ENCODE measurements at places on chromosomes 1 and 21.

DNA sequence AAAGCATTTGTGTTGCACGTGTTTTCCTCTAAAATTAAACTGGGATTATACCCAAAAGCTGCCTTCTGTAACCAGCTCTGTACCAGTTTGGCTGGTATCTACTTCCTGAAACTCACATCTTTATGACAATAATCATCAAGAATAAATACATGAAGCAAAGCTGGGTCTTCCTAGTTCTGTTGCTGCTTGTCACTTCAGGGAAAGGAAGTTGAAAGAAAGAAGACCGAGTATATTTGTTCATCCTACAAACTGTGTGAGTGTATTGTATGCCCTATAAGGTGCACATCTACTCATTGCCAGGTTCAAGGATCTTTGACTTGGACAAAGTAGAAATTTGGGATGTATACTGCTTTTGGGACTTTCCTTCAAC lies 29.1 kb upstream of the IFNGR2 start:
- no peak for DNase-seq

DNA sequence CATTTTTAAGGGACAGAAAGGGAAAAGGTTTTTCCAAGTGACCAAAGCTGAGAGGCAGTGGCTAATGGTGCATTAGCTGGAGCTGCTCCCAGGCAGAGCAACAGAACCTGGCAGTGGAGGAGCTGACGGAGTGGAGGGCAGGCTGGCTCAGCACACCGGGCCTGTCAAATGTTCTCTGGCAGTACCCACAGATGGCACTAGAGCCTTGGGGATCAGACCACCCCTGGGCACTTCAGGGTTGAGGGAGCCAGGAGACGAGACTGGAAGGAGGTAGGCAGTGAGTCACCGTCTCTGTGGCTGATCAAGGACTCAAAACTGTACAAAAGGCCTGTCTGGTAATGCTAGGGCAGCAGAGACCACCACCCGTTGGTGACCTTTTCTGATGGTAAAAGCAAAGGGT lies 121.7 kb upstream of the KIAA0040 start:
- DNase-seq = no peak

DNA sequence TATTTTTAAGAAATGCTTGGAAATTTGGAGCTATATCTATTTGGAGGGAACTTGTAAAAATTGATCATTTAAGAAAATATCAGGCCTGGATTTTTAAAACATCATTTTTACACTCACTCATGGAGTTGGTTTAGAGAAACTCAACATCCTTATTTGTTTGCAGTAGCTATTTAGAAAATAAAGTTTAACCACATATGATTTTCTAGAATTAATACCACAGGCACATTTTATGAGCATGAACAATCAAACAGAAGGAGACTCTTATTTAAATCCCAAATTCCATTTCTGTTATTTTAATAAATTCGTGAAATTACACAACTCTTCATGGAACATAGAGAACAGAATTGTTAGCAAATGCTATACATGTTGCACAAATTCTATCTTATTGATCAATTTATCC lies 3.2 kb downstream of the CDKN2C start:
- DNase-seq = no peak

GRCh38 chr1:114719424-114719787 lies 2.8 kb upstream of the NRAS start:
- no peak for DNase-seq

DNA sequence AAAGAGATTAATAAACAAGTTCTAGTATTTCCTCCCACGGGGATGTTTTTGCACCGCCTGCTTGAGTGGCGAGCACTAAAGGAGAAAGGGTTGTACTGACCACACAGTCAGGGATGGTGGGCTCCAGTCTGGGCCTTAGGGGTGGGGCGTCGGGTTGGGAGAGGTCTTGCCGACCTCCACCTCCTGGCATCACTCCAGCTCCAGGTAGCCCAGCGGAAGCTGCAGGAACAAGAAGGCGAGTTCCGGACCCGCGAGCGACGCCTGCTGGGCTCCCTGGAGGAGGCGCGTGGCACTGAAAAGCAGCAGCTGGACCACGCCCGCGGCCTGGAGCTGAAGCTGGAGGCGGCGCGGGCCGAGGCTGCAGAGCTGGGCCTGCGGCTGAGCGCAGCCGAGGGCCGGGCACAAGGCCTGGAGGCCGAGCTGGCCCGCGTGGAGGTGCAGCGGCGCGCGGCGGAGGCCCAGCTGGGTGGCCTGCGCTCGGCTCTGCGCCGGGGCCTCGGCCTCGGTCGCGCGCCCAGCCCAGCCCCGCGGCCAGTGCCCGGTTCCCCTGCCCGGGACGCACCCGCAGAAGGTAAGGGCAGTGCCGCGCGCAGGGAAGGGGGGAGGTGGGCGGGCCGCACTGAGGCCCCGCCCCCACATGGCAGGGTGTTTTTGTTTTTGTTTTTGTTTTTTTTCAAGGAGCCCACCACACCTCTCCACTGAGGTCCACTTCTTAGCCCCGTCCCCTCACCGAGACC lies 19.7 kb downstream of the MFAP2 start:
- DNase-seq = peak; percentile 42

GRCh38 chr1:25825605-25826004 lies 5.9 kb downstream of the MTFR1L start:
- no peak for DNase-seq

DNA sequence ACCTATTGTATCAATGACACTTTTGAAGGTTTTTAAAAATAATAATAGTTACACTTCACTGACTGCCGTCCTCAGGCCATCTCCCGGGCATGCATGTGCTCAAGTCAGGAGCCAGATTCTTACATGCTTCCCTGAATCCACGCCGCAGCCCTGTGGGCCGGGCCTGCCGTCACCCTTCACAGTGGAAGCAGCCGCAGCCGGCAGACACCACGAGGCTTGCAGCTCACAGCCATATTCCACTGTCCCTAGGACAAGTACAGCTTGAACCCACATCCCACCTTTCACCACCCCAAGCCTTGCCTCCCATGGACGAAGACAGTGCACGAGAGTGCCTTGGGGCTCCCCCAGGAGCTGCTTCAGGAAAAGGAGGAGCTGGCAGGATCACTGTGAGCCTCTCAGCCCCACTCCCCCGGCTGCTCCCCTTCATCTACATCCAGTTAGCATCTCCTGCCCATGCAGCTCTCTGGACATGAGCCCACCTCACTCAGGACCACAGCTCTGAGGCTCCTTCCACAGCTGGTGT lies 77.2 kb downstream of the POFUT2 start:
- DNase-seq = no peak

DNA sequence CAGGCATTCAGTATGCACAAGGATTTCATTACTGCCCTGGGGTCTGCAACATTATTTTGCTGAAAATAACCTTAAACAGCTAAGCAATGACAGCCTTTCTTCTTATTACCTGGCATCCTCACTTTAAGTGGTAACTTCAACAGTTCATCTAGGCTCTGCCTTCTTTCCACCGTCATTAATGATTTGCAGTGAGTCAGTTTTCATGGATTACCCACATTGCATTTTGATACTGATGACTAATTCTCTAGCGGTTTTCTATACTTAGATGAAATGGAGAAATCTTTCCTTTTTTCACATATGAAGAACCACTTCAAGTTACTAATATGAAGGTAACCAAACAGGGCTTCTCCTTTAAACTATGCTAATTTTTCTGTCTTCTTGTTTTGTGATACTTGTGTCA lies 226.9 kb upstream of the TMPRSS15 start:
- no peak for DNase-seq

GRCh38 chr1:248704606-248705005 lies 2.0 kb upstream of the OR14I1 start:
- DNase-seq = no peak

- no peak for DNase-seq
These were observed 13.6 kb downstream of the DNAJC11 start for GRCh38 chr1:6688001-6688400.

DNA sequence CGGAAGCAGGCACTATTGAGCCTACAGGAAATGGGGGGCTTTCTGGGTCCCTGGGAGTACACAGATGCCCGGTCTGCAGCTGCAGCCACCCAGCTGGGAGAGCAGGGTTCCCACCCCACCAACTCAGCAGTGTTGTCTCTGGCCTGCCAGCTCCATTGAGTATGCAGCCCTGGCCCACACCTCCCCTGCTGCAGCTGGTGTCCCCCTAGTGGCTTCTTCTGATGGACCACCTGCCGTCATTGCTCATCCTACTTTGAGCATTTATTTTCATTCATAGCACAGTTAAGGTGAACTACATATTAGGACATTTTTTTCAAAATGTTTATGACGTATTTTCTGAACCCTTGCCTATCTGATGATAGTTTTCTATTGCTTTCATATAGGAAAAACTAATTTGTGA lies 189.8 kb upstream of the LYPLAL1 start:
- DNase-seq = no peak

DNA sequence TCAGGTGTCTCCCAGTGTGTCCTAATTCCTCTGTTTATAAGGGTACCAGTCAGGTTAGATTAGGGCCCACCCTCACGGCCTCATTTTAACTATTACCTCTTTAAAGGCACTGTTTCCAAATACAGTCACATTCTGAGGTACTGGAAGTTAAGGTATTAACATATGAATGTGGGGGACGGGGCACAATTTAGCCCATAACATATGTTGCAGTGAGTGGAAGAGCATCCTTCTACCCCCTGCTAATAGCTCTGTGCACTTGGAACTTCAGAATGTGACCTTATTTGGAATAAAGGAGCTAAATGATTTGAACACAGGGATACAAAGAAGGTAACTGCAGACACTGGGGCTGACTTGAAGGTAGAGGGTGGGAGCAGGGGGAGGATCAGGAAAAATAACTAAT lies 67.3 kb upstream of the ADGRL2 start:
- no peak for DNase-seq

GRCh38 chr1:43750083-43750482 lies 42.7 kb downstream of the ST3GAL3 start:
- no peak for DNase-seq

DNA sequence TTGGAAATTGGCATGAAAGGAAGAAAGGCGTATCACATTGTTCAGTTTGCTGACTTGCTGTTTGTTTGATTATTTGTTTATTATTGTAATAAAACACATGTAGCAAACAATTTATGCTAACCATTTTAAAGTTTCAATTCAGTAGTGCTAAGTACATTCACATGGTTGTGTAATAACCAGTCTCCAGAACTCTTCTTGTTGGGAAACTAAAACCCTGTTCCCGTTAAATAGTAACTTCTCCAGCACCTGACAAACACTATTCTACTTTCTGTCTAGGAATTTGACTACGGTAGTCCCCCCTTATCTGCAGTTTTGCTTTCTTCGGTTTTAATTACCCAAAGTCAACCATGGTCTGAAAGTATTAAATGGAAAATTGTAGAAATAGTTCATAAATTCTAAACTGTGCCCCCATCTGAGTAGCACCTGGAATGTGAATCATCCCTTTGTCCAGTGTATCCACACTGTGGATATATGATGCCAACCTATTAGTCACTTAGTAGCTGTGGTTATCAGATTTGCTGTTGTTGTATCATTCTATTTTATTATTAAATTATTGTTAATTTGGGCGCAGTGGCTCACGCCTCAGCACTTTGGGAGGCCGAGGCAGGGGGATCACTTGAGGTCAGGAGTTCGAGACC lies 5.5 kb downstream of the MORC3 start:
- DNase-seq = no peak

DNA sequence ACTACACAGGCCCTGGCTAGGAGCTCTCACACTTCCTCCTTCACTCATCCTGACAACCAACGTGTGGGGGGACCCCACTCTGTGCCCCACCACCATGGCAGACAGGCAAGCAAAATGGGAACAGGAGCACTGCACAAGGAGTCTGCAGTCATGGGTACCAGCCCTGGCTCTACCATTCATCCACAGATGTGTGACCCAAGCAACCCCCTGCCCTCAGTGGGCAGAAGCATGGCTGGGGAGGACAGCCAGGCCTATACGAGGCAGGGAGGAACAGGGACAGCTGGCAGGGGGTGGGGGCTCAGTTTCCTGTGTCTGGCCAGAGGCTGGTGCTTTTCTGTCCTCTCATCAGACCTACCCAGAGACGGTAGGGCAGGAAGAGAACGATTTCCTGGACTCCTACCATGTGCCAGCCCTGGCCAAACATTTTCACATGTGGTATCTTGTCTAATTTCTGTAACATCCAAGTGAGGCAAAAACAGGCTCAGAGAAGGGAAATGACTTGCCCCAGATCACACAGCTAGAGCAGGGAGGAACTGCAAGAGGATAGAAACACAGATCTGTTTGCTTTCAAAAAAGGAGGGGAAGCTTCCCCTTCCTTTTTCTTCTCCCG lies 178.0 kb downstream of the HIVEP3 start:
- DNase-seq = no peak

- no peak for DNase-seq
These were observed 9.2 kb downstream of the PIGM start for GRCh38 chr1:160022330-160023310.

DNA sequence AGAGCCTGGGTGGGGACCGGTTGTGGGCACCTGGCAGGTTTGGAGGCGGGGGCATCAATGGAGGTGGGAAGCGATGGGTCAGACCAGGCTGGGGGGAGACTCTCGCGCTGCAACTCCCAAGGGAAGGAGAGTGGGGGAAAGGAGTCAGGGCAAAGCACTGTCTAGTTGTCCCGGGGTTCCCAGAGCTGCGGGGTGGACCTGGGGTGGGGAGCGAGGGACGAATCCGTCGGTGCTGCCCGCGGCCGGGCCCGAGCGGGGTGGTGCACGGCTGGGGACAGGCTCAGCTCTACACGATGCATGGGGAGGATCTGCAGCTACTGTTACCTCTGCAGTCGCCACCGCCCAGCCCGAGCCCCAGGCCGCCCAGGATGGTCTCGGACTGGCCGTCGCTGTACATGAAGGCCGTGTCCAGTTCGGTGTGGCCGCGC lies 427 bp downstream of the AKR7A2 start:
- no peak for DNase-seq

DNA sequence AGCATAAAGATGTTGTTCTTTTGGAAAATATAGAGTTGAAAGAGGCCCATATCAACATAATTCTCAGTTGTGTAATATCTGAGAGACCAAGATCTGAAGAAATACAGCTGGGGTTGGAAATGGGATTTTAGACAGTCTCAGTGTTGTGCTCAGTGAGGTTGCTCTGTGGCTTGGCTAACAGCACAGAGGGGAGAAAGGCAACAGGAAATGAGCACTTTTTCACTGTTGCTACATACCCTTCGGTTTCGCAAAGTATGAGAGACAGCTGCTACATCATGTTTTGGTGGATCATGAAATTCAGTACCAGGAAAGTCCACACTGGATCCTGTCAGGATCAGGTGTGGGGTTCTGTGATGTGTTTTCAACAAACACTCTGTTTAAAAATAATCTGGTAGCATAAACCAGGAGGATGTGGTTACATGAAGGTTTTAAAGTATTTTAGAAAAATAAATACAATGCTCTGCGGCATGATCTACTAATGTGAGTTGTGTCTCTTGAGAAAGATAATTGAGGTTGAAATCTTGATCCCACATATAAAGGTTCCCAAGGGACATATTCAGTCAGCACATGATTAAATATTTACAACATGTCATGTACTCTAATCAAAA lies 7.0 kb upstream of the GPR88 start:
- DNase-seq = no peak
